ENCODE measurements at places on chromosomes 12 and 14. TPM values are rescaled to one million over a fixed set of nuclear protein-coding genes. Genes with fewer than 3 reads are reported as not detected.

DNA sequence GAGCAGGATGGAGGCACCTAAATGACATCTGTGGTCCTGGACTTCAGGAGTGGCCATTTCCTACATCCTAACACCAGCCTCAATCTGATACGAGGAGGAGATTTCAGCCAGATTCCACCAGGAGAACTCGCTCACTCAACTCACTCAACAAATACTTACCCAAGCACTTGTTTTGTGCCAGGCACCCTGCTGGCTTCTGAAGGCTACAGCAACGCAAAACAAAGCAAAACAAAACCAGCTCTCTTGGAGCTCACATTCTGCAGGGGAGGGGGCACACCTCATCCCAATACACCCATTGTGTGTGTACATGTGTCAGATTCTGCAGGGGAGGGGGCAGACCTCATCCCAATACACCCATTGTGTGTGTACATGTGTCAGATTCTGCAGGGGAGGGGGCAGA, 144.8 kb downstream of the PIWIL1 start:
- DNase-seq, result no peak
- no peak overlapping the region for H3K4me3 ChIP-seq
- no peaks in the 10 kb centered on the region for H3K36me3 ChIP-seq

DNA sequence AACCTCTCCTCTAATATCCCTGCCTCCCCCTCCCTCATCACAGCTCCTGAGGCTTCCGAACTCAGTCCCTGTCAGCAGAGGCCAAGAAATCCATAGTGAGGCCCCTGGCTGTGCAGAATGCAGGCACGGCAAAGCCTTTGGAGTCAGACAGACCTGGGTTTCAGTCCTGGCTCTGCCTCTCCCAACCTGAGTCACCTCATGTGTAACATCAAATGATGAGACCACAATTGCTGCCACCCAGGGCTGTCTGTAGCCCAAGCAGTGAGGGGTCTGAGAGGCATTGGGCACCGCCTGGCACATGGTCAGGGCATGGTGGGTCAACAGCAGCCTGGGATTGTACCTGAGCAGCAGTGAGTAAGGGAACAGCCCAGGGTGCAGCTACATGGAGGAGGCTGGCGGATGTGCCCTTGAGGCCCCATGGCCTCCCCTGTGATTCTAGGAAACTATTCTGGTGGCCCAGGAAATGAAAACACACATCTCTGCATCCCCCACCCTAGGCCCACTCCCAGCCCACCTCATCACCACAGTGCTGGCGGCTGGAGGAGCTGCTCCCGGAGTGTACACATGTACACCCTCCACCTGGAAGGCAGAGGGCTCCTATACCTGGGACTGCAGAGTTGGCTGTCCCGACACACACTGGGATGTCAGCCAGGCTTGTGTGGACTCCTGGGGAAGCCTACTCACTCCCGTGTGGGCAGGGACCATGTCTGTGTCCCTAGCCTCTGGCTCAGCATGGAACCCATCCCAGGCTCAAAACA, 7.7 kb downstream of the ANKRD33 start:
- H3K4me1 ChIP-seq, result no peaks in the 10 kb centered on the region
- H3K27me3 ChIP-seq, result no peaks in the 10 kb centered on the region
- no peak overlapping the region for H3K4me3 ChIP-seq
- no peak overlapping the region for H3K27ac ChIP-seq

DNA sequence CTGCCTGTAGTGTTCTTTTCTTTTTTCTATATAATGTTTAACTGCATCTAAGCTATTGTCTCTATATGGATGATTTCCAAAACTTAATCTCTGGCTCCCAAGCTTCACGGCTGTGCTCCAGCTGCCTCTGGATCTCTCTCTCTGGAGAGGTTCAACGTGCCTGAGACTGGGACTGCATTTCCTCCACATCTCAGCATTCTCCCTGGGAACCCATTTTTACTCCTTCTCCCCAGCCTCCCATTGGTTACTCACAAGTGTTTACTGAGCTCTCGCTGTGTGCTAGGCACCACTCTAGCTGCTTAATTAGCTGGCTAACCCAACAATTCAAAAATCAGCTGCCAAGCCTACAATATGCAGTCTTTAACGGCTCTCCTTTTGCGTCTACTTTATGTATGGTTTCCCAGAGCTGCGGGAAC, 34.7 kb downstream of the FBXL14 start:
- no peak for DNase-seq
- no peaks in the 10 kb centered on the region for H3K36me3 ChIP-seq
- H3K4me3 ChIP-seq, result no peak overlapping the region
- H3K27me3 ChIP-seq, result no peaks in the 10 kb centered on the region

GRCh38 chr12:3341594-3341993, 149.4 kb upstream of the PRMT8 start:
- no peak overlapping the region for H3K27ac ChIP-seq
- peaks cover 4% of the 10 kb centered on the region for H3K4me1 ChIP-seq
- H3K4me3 ChIP-seq, result no peak overlapping the region
- no peaks in the 10 kb centered on the region for H3K27me3 ChIP-seq
- DNase-seq, result no peak
- no peaks in the 10 kb centered on the region for H3K36me3 ChIP-seq

- H3K4me3 ChIP-seq, result no peak overlapping the region
- H3K4me1 ChIP-seq, result peaks cover 2% of the 10 kb centered on the region
Measured at GRCh38 chr12:92059960-92060359, 85.7 kb downstream of the BTG1 start.

- H3K36me3 ChIP-seq, result no peaks in the 10 kb centered on the region
- H3K27me3 ChIP-seq, result no peaks in the 10 kb centered on the region
- no peak overlapping the region for H3K27ac ChIP-seq
- no peak for DNase-seq
Measured at GRCh38 chr12:46179693-46180452, 89.0 kb downstream of the SLC38A1 start.

DNA sequence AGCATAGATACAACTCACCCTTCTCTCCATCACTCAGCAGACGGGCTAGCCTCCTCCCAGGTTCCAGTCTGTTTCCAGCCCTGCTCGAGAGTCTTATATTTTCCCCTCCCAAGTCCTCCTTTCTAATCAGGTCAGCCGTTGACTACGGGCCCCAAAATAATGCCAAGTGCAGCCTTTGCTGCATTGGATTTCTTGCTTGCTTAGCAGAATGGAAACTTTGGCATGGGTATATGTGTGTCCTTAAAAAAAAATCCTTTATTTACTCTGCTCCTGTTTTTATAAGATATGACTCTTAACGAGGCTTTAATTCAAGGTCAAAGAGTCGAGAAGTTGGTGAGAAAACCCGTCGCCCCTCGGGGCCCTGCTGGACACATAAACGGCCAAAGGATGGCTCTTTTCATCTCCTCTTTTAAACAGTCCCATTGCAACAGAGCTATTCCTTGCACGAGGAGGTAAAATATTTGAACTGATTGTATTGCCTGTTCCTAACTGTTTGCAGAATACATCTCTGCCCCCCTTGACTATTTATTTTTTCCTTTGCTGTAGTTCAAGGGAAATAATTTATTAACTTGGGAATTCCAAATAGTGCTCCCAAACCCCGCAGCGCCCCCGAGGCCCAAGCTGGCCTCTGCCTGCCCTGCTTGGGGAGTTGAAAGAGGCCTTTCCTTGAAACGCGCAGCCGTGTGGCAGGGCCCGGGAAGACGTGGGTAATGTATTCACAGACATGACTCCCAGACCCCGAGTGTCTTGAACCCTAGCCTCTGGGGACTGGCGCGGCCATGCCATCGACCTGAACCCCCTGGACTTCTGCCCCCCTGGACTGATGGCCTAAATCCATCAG, 156.5 kb upstream of the MYL2 start:
- DNase-seq, result no peak
- H3K27ac ChIP-seq, result no peak overlapping the region
- H3K27me3 ChIP-seq, result no peaks in the 10 kb centered on the region
- no peak overlapping the region for H3K4me3 ChIP-seq
- no peaks in the 10 kb centered on the region for H3K4me1 ChIP-seq
- no peaks in the 10 kb centered on the region for H3K36me3 ChIP-seq

- no peak overlapping the region for H3K27ac ChIP-seq
- H3K36me3 ChIP-seq, result no peaks in the 10 kb centered on the region
- no peaks in the 10 kb centered on the region for H3K4me1 ChIP-seq
- no peak for DNase-seq
Measured at GRCh38 chr12:70122804-70123203, 120.4 kb upstream of the CNOT2 start.

GRCh38 chr12:83122623-83122934, 435.9 kb downstream of the TMTC2 start:
- H3K4me3 ChIP-seq, result no peak overlapping the region
- no peaks in the 10 kb centered on the region for H3K4me1 ChIP-seq
- no peak for DNase-seq
- H3K27me3 ChIP-seq, result no peaks in the 10 kb centered on the region

- H3K4me1 ChIP-seq, result no peaks in the 10 kb centered on the region
- no peak overlapping the region for H3K4me3 ChIP-seq
- no peak overlapping the region for H3K27ac ChIP-seq
- no peaks in the 10 kb centered on the region for H3K27me3 ChIP-seq
Measured at GRCh38 chr12:127893895-127894609, 372.9 kb upstream of the TMEM132C start.

DNA sequence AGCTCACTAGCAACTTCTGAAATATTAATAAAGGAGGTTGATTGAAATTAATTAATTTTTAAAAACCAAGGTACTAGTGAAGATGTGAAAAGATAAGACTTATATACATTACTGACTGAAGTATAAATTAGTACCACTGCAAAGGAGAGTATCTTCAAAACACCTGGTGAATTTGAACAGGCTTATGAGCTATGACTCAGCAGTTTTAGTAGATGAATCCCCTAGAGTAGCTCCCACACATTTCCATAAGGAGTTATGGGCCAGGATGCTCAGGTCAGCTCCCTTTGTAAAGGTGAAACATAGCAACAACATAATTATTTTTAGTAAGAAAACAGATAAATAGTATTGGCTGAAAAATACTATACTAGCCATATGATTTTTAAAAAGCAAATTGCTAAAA, 218.6 kb downstream of the SYT1 start:
- DNase-seq, result no peak
- H3K27me3 ChIP-seq, result no peaks in the 10 kb centered on the region
- H3K27ac ChIP-seq, result no peak overlapping the region
- no peak overlapping the region for H3K4me3 ChIP-seq

GRCh38 chr12:2487278-2487677, 307.5 kb upstream of the FKBP4 start:
- no peaks in the 10 kb centered on the region for H3K4me1 ChIP-seq
- no peaks in the 10 kb centered on the region for H3K27me3 ChIP-seq
- DNase-seq, result no peak
- H3K36me3 ChIP-seq, result no peaks in the 10 kb centered on the region
- H3K27ac ChIP-seq, result no peak overlapping the region

GRCh38 chr12:13440844-13441243, 244.3 kb downstream of the EMP1 start:
- no peaks in the 10 kb centered on the region for H3K27me3 ChIP-seq
- no peak overlapping the region for H3K4me3 ChIP-seq
- H3K36me3 ChIP-seq, result no peaks in the 10 kb centered on the region
- no peak for DNase-seq
- H3K27ac ChIP-seq, result no peak overlapping the region

- no peak overlapping the region for H3K27ac ChIP-seq
- H3K27me3 ChIP-seq, result no peaks in the 10 kb centered on the region
- H3K4me3 ChIP-seq, result no peak overlapping the region
- no peaks in the 10 kb centered on the region for H3K36me3 ChIP-seq
- H3K4me1 ChIP-seq, result no peaks in the 10 kb centered on the region
- no peak for DNase-seq
Measured at GRCh38 chr12:104426926-104427546, 29.7 kb upstream of the CHST11 start.

CYP46A1 gene
- total RNA-seq, result 1.7 TPM

WNT1 gene
- not detected for total RNA-seq

Measured in ovary (tissue), 10 donors.